Lower leg skin (tissue), 4 donors: ENCODE measurements at places on chromosomes 12 and 14. TPM values are rescaled to one million over a fixed set of nuclear protein-coding genes. Genes with fewer than 3 reads are reported as not detected.

GRCh38 chr14:32009976-32010581 is 67.0 kb upstream of the ARHGAP5 start:
- no peak for DNase-seq

DNA sequence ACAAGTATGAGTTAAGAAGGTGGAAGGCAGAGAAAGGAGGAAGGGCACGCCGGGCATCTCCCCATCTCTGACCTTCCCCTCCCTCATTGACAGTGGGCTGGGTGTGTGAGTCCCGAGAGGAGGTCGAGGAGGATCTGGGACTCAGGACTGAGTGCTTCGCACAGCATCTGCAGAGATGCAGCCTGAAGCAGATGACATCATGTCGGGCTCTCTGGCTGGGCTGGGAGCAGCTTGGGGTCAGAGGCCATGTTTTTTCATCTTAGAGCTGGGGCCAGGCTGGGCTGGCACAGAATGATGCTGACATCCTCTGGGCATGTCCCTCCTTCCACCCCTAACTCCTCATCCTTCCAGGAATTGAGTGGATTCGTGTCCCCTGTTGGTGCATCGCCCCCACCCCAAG is 43.5 kb downstream of the CMKLR1 start:
- no peak for DNase-seq

DNA sequence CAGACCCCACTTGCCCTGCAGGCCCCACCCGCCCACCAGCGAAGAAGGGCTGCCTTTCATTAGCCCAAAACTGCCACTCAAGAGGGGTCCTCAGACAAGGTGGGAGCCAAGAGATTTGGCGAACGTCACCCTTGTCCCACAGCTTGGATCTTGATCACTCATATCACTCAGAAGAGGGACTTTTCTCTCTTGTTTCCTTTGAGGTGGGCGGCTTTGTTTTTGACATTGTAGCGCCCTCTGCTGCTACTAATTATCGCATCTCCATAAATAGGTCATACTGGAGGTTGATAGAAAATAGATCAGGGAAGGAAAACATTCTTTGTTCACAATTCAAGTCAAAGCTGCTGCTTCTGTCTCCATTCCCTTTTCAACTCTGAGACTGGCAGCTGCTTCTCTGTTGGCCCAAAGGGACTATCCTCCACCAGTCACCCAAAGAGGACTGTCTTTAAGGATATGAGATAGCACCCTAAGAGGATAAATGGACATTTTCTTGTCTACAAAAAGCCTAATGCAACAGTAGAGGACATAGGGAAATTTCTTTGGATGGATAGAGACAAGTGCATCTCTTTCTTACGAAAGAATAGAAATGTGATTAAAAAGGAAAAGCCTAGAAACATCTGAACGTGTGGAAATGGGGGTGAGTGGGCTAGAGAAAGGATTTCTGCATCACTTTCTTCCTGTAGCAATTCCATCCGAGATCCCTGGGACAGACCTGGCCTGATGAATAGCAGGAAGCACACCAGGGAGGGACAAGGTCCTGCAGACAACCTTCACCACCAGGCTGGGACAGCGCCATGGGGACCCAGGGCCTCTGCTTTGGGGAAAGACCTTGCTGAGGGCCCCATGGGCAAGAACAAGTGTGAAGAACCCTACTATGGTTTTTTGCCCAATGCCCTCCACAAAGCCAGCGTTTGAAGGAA is 115.8 kb downstream of the DAD1 start:
- DNase-seq, result no peak

- peak; percentile 89 for DNase-seq
Observed at GRCh38 chr12:22333713-22334409, 646 bp downstream of the ST8SIA1 start.

DNA sequence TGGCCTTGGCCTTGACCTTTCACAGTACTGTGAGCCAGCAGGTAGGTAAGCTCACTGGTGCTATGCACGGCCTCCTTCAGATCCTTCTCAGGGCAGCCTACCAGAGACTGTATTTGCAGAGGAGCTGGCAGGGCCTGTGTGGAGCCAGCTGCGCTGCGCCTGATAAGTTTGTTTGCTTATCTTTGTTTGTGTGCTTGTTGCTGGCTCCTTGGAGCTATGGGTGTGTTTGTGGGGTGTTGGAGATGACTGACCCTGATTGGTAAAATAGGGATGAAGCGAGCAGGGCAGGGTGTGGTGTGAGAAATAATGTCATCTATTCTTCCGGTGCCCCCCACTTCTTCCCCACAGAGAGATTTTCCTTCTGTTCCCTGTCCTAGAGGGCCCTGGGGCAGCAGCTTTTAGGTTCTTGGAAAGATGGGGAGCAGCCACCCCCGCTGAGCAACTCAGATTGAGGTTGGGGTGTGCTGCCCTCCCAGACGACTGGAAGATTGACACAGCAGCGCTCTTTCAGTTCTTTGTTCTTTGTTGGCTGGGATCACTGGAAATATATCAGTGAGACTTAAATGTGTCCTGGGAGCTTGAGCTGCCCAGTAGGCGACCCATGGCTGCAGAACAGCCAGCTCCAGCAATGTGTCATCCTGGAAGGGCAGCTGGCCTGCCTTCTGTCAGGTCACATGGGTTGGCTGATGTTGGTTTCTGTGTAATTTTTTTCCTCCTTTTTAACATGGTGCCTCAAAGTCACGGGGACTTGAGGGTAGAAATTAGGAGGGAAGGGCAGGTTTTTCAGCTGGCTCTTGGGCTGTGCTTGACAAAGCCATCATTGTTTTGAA is 19.6 kb downstream of the MLXIP start:
- DNase-seq, result no peak

DNA sequence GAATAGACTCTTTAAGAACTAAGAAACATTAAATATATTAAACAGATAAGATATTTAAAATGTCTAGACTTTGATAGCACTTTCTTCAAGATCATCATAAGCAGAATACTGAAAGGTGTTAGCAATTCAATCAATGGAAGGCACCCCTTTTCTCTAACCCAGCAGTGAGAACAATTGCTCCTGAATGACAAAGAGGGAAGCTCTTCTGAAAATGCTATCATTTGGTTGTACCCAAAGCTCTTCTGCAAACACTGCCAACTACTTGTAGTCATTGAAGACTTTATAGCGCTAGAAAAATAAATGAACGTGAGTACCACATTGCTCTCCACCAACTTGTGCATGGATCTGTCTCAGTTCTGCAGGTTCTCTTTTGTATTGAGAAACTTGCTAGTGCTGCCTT is 62.2 kb upstream of the LMO3 start:
- DNase-seq, result no peak

DNA sequence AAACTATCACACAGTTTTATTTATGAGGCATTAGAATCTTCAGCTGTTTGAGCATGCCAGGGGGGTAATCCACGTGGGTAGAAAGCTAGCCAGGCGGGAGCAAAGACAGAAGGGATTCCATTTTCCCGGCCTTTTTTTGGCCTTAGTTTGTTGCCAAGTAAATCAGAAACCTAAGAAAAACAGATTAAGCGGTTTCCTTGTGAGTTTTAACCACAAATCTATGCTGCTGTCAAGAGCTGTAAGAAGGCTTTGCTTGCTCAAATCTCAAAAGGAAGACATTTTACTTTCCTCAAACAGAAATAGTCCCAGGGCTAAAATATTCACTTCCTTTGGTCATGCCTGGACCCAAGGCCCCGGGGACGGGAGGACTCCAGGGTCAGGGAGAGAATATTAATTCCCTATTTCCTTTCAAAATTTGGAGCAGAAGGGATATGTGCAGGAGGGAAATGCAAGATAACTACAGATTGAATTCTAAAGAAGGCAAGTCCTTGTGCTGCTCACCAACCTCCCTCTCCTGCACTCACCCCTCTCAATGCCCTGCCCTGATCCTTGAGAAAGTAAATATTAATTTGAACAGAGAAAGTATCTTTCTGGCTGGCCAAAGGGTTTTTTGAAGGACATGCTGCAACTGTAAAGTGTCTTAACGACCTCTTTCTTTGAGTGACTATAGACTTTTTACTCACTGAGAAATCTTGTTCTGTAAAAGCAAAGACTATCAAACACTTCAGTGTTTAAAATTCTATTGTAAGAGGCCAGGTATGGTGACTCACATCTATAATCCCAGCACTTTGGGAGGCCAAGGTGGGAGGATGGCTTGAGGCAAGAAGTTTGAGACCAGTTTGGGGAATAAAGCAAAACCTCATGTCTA is 75.7 kb downstream of the HSD17B6 start:
- no peak for DNase-seq

- peak; percentile 98 for DNase-seq
Observed at GRCh38 chr12:401235-402028, at the start of gene CCDC77. TSS of gene CCDC77 (plus strand) at chr12:401644. CDS start at chr12:409384, 7,740 bp downstream.

- DNase-seq, result no peak
Observed at GRCh38 chr12:71436696-71437095, 2.9 kb upstream of the LGR5 start.

DNA sequence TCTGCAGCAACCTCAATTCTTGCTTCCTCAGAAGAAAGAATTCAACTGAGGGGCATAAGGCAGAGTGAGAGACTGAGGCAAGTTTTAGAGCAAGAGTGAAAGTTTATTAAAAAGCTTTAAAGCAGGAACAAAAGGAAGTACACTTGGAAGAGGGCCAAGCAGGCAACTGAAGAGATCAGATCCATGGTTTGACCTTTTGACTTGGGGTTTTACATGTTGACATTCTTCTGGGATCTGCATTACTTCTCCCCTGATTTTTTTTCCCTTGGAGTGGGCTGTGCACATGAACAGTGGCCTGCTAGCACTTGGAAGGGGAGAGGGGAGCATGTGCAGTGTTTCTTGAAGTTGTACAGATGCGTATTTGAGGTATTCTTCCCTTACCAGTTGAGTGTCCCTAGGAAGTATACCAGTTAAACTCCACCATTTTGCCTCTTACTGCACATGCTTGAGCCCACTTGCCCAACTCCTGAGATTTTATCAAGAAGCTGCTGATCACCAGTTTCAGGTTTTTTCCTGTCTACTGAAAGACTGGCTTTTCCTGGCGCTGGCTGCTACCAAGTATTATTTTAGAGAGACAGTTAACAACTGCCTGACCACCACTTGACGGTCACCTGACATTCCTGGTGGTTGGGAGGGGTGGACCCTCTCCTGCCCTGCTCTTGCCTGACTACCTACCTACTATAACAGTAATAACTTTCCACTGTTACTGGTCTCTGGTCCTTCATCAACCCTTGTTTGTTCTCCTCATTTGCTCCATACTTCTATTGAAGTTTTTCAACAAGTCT is 26.0 kb upstream of the TMTC2 start:
- DNase-seq, result no peak

The TAS2R8 gene
- not detected for total RNA-seq

The FAM186B gene
- 1.1 TPM for total RNA-seq

The GLT1D1 gene
- total RNA-seq, result 1.5 TPM

The KIF5A gene
- total RNA-seq, result 1.2 TPM

The CD163 gene
- 64.0 TPM for total RNA-seq
